ENCODE measurements at places on chromosomes 6 and 20.

- DNase-seq, result no peak
These were observed 325.6 kb downstream of the BTBD3 start for GRCh38 chr20:12243327-12243726.

- no peak for DNase-seq
These were observed 146.2 kb downstream of the KHDC1L start for GRCh38 chr6:73078908-73079610.

DNA sequence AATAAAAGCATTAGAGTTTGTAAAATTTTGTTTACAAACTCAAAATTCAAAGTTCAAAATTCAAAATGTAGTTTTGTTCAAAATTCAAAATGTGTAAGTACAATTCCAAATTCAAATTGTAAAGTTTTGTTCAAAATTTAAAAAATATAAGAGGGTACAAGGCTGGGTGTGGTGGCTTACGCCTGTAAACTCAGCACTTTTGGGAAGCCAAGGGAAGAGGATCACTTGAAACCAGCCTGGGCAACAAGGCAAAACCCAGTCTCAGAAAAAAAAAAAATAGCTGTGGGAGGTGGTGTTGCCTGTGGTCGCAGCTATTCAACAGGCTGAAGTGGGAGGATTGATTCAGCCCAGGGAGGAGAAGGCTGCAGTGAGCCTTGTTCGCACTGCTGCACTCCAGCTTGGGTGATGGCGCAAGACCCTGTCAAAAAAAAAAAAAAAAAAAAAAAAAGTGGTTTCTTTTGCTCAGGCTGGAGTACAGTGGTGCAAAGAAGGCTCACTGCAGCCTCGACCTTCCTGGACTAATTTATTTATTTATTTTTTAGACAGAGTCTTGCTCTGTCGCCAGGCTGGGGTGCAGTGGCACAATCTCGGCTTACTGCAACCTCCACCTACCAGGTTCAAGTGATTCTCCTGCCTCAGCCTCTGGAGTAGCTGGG, 5.4 kb upstream of the ZBTB12 start:
- DNase-seq, result peak; percentile 85

- peak; percentile 33 for DNase-seq
These were observed 256.9 kb downstream of the CDH26 start for GRCh38 chr20:60214901-60215815.

- no peak for DNase-seq
These were observed 738.1 kb upstream of the GJE1 start for GRCh38 chr6:141394565-141395051.

DNA sequence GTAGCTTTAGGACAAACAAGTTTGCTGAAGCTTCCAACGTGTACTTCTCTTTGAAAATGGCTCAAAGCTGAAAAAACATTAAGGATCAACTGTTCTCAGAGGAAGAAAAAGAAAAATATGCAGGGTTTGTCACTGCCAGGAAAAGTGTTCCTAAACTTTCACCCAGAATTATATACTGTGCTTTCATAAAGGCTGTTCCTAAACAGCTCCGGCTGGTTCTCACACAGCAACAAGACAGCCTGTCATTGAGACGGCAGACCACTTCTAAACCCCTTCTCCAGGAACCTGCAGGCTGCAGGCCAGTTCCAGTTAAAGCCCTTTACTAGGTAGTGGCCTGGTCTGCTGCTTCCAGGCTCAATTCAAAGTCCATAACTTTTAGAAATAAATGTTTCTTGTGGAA, 97.4 kb upstream of the SOX4 start:
- no peak for DNase-seq

DNA sequence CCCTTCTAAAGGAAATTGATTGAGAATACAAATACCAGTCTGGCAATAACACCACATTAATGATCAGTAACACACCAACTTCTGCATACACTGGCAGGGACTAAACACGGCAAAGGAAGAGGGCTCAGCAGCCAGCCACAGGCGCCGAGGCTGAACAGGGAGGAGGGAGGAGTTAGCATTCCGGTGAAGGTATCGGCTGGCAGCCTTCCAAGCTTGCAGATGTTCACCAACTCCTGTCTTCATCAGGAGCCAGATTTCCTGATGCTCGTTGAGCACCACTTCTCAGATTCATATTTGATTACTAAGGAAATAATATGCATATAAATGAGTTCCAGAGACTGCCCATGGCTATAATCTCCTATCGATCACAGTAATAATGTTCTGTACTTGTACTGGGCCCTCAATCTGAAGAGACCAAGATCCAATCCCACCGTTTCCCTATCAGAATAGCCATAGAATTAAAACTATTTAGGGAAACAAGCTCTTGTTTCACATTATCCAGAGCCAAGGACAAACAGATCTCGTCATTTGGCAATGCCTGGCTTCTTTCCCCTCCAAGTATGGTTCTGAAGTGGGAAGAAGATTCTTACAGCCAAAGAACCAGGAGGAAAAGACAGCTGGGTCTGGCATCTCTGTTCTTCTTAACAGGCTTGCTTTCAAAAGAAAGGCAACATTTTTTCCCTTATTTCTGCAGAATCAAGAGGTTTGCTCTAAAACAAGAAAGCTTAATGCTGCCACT, 42.2 kb downstream of the GFOD1 start:
- peak; percentile 49 for DNase-seq

DNA sequence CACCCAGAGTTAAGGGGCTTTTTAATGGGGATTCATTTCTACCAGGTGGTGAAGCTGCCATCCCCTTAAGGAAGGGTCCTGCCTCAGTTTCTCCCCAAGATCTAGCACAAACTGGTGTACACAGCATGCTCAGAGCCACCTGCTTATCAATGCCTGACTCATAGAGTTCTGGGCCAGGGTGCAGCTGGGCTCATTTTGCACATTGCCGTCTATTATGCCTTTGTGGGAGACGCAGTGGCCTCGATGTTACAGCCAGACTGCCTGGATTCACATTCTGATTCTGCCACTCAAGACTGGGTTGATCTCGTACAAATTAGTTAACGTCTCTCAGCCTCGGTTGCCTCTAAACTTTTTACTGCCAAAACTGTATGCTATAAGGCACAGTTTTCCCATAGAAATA, 365.7 kb downstream of the ZFAND3 start:
- DNase-seq, result no peak
